Stimulated activated CD4-positive, alpha-beta T cell treated with anti-CD3 and anti-CD28 coated beads, TNF-alpha, amount 100 ng/mL, for 4 hours (primary cell): ENCODE measurements at places on chromosomes 16 and 17.

DNA sequence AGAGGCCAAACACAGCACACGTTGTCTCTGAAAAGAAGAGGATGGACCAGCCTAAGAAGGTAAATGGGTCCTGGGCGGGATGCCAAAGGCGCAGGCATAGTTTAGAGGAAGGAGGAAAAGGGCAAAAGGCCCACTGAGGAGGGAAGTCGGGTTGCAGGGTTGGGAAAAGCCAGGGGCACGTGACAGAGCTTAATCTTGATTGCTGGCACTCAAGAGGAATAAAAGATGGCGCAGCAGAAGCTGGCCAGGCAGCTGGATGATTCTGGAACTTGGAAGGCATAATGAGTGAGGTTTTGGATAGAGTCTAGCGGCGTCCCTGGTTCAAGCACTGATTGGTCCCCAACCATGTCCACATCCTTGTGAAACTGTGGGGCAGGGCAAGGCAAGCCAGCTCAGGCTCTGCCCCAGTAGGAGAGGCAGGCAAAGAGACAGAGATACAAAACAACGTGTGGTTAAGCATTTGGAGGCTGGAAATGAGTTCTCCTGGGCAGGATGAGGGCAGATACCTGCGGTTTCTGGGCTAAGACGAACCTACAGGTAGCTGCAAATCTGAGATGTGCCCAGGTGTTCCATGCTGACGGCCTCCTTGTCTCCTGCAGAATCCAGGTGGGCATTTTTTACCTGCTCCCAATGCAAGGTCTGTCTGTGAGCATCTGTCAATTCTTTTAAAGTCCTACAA is 52.7 kb upstream of the CIBAR2 start:
- DNase-seq = no peak

DNA sequence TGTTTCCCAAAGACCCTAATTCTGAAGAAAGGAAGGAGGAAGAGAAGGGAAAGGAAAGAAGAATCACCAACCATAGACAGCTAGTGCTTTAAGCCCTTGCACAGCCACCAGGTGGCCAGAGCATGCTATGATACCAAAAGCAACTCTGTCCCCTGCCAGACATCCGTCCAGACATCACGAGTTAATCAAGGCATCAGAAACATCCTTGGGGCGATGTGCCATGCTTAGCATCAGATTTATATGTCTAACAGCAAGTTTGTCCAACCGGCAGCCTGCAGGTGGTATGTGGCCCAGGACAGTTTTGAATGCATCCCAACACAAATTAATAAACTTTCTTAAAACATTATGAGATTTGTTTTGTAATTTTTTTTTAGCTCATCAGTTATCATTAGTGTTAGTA is 2.9 kb upstream of the CRYBA1 start:
- DNase-seq = no peak

DNA sequence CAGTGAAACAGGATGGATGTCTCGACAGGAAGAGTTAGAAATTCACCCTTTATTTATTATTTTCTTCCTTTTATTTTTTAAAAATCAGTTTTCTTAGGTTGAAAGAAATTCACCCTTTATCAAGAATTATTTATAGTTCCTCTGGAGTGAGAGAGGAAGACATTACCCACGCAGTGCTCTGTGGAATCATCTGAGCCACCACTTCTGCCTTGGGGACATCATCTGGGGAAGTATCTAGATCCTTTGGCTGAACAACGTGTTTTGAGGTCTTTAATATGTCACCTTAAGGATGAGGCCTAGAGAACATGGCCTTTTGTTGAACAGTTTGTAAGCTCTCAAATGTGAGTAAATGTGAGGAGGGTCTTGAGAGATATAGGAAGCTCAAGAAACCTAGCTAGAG is 183.3 kb downstream of the UTP18 start:
- DNase-seq = no peak

- no peak for DNase-seq
These were observed 9.9 kb upstream of the GUCY2D start for GRCh38 chr17:7992516-7992915.

DNA sequence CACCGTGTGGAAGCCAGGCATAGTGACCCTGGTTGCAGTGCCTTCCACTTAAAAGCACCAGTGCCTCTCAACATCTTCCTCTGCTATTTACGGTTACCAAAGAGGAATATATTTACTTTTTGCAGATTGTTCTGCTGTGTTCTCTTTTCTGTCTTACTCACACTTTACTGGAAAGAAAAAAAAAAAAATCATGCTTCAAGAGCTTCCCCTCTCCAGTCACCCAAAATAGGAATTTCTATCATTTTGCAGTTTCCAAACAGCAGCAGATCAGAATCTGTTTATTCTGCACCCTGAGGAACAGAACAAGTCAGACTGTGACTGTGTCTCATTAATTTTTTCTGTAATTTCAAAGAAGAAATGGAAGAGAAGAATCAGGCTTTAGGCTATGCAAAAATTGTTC is 96.1 kb downstream of the KCNJ2 start:
- DNase-seq = no peak

DNA sequence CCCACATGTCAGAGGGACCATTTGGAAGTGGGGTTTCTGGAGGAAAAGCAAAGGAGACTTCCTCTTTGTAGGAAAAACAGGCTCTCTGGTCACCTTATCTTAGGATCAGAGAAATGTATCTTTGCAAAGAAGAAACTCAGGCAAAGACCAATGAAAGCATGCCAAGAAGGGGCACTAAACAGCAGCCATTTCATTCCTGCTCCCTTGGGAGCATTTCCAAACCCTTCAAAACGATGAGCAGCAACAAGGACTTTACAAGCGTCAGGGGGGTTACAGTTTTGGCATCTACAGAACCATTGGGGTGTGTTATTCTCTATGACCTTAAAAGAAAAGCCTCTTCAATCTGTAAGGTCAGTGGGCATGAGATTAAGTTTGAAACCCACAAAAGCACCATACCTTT is 122.8 kb downstream of the SMG6 start:
- no peak for DNase-seq
